ENCODE measurements at places on chromosomes 11 and 22. TPM values are rescaled to one million over a fixed set of nuclear protein-coding genes. Genes with fewer than 3 reads are reported as not detected.

OR10V1 gene
- not detected for total RNA-seq

TST gene
- 0.80 TPM for total RNA-seq

DNA sequence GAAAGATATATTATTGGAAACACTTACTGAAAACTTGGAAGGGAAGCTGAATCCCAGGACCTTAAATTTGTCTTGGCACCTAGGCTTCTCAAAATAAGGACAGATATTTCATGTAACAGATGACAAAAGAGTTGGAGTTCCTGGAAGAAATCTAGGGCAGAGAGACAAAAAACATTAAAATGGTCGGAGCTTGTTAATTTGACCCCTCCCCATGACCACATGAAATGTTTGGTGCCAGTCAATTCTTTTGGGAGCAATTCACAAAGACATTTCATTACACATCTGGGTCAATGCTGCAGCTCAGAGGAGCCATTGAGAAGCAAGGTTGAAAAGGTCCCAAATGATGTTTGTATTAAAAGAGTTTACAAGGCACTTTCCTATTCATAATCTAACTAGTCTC, 162.0 kb upstream of the GUCY1A2 start:
- DNase-seq = no peak
- no peaks in the 10 kb centered on the region for H3K36me3 ChIP-seq
- no peaks in the 10 kb centered on the region for H3K27me3 ChIP-seq
- no peak overlapping the region for H3K27ac ChIP-seq

DNA sequence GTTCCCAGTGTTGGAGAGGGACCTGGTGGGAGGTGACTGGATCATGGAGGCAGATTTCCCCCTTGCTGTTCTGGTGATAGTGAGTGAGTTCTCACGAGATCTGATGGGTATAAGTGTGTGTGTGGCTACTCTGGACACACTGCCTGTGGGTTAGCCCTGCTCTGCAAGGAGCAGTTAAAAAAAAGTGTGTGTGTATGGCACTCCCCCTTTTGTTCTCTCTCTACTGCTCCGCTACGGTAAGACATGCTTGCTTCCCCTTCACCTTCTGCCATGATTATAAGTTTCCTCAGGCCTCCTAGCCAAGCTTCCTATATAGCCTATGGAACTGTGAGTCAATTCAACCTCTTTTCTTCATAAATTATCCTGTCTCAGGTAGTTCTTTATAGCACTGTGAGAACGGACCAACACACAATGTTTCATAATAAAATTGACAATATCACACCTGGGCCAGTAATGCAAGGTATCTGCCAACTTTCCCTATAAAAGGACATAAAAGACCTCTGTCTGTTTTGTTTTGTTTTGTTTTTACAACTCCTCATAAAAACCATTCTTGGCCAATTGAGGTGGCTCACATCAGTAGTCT, 20.2 kb downstream of the CLTCL1 start:
- no peaks in the 10 kb centered on the region for H3K36me3 ChIP-seq
- no peaks in the 10 kb centered on the region for H3K4me1 ChIP-seq
- H3K4me3 ChIP-seq = no peak overlapping the region
- H3K27ac ChIP-seq = no peak overlapping the region
- no peaks in the 10 kb centered on the region for H3K27me3 ChIP-seq

- H3K27me3 ChIP-seq = no peaks in the 10 kb centered on the region
- H3K36me3 ChIP-seq = no peaks in the 10 kb centered on the region
- no peaks in the 10 kb centered on the region for H3K4me1 ChIP-seq
- H3K27ac ChIP-seq = no peak overlapping the region
Measured at GRCh38 chr11:92558323-92558722, 333.7 kb downstream of the FAT3 start.

RAPSN gene
- 0.19 TPM for total RNA-seq

DNA sequence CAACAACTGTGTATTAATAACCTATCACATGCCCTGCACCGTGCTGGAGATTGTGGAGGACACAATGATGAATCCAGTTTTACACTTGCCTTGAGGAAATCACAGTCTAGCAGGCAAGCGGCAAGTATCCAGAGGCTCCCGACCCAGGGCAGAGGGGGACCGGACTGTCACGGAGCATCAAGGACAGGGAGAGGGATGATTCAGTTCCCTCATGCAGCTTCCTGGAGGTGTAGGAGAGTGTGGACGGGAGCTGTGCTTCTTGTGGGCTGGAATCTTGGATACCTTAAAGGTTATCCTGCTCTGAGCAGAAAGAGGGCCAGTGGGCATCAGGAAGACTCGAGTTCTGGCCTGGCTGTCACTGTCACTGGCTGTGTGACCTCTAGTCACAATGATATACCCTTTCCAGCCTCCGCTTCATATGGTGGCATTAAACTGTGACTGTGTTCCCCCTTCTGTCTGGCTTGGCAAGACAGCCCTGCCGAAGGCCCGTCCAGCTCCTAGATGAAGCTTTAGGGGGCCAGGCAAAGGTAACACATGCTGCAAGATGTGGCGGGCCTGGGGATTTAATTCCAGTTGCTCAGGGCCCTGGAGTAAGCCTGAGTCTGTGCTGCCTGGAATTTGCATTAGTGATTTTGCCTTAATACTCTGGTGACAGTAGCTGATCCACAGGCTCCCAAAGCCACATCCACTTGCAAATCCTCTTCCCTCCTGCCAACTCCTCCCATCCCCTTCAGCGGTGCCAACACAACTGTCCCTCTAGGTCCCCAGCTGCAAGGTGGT, 162.8 kb downstream of the DSCAML1 start:
- DNase-seq = no peak
- no peaks in the 10 kb centered on the region for H3K27me3 ChIP-seq
- no peaks in the 10 kb centered on the region for H3K4me1 ChIP-seq
- no peaks in the 10 kb centered on the region for H3K36me3 ChIP-seq
- H3K27ac ChIP-seq = no peak overlapping the region

All from activated naive CD8-positive, alpha-beta T cell treated with anti-CD3 and anti-CD28 coated beads for 36 hours (primary cell).